GM23338 (cell line): ENCODE measurements at places on chromosomes 7 and 10. TPM values are rescaled to one million over a fixed set of nuclear protein-coding genes. Genes with fewer than 3 reads are reported as not detected.

The HOXA1 gene
- polyA plus RNA-seq = not detected in 2 replicates

The C10orf95 gene
- 1.1 and 1.5 TPM in 2 replicates for polyA plus RNA-seq

The BEND7 gene
- 3.1 and 3.7 TPM in 2 replicates for polyA plus RNA-seq

The GNB2 gene
- polyA plus RNA-seq = 112 and 113 TPM in 2 replicates

The ZNF33A gene
- 20.3 and 20.6 TPM in 2 replicates for polyA plus RNA-seq

The SH2D4B gene
- 0.08 TPM in 1 of 2 replicates, not detected in the other for polyA plus RNA-seq

The VPS37D gene
- polyA plus RNA-seq = 1.8 and 2.2 TPM in 2 replicates
